ENCODE measurements at places on chromosomes 13 and 19.

- no peak for DNase-seq
Measured at GRCh38 chr13:65472336-65472735, 1757.8 kb downstream of the PCDH9 start.

GRCh38 chr19:45304141-45304926, 18.3 kb downstream of the CKM start:
- DNase-seq: no peak

GRCh38 chr19:39265321-39265916, 2.8 kb upstream of the IFNL2 start:
- DNase-seq: no peak

DNA sequence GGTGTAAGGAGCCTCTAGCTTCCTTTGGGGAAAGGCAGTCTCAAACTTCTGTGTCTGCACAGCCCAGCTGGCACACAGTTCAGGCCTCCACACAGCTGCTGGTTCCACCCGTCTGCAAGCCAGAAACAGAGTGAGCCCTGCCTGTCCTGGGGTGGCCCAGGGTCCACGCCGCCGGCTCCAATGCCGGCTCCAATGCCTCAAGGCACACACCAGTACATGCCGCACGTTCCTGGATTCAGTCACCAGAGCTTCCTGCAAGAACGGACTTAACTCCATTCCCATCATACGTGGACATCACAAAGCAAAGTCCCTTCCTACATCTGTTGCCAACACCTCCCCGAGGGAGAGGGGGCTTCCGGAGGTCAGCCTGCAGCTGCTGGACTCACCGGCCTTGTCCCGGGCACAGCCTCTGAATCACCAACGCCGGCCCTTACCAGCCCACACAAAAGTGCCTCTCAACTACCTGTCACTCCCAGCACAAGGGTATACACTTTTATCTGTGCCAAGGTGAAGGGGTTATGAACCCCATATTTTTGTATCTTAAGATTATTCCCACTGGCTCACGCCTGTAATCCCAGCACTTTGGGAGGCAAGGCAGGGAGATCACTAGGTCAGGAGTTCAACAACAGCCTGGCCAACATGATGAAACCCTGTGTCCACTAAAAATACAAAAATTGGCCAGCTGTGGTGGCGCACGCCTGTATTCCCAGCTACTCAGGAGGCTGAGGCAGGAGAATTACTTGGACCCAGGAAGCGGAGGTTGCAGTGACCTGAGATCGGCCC, 8.5 kb downstream of the SH3GL1 start:
- no peak for DNase-seq

- DNase-seq: no peak
Measured at GRCh38 chr19:32223595-32224370, 121.6 kb upstream of the ZNF507 start.

- DNase-seq: no peak
Measured at GRCh38 chr19:18057557-18057956, 29.2 kb downstream of the IL12RB1 start.

- no peak for DNase-seq
Measured at GRCh38 chr19:13153569-13154240, 3.5 kb downstream of the IER2 start.

Data from CD4-positive, alpha-beta T cell treated with Interleukin-2 at 100 ng/mL for 4 hours (primary cell).